ENCODE measurements at places on chromosomes 4 and X.
A peak's percentile ranks its signal among the peaks of the same experiment; 100 is the strongest.

DNA sequence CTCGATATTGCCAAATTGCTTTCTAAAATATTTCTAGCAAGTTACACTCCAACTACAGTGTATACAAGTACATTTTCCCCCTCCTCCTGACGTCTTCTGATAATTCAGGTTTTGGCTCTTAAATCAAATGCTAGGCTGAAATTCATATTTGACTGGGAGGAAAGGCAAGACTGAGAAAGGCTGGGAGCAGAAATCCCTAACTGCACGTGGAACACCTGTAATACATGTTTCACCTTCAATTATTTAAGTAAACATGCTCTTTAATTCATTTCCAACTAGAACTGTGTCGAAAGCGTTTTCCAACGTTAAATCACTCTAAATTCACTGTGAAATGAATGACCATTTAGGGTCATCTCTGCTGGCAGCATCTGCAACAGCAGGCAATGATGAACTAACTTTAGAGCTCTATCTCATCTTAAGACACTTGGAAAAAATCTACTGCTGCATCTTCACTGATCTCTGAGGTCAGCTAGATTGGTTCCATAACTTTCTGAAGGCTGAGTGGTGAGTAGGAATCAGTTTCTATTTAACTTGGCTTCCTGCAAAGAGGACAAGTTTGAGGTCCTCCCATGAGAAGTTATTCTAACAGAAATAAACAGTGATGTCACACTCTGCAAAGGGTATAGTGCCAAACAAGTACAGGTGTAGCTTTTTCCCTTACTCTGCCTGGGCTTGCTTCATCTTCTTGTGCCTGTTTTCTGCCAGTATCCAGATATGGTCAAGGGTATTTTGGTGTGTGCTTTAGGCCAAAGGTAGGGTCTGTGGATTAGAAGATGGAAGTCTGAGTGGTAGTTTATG lies 144.3 kb upstream of the PAK3 start:
- DNase-seq = no peak

DNA sequence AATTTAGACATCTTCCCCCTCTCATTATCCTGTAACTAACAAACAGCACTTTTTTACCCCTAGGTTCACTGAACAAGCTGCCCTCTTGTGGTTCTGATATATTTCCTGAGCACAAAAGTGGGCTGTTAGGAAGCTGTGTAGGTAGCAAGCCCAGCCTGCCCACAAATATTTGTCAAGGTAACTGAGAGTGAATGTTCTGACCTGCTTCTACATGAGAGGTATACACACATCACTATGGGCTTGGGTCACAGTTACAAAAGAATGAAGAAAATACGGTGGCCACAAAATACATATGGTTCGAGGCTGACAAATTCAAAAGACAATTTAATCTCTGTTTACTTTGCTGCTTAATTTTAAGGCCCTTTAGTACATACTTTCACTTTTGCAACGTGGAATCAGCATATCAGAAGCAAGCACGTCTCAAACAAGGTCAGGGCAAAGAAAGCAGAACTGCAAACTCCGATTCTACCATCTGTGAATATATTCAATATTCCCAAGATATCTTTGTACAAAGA lies 78.7 kb downstream of the RBM47 start:
- peak; percentile 41 for DNase-seq

GRCh38 chrX:151773434-151773833 lies 38.9 kb downstream of the CNGA2 start:
- DNase-seq = no peak

DNA sequence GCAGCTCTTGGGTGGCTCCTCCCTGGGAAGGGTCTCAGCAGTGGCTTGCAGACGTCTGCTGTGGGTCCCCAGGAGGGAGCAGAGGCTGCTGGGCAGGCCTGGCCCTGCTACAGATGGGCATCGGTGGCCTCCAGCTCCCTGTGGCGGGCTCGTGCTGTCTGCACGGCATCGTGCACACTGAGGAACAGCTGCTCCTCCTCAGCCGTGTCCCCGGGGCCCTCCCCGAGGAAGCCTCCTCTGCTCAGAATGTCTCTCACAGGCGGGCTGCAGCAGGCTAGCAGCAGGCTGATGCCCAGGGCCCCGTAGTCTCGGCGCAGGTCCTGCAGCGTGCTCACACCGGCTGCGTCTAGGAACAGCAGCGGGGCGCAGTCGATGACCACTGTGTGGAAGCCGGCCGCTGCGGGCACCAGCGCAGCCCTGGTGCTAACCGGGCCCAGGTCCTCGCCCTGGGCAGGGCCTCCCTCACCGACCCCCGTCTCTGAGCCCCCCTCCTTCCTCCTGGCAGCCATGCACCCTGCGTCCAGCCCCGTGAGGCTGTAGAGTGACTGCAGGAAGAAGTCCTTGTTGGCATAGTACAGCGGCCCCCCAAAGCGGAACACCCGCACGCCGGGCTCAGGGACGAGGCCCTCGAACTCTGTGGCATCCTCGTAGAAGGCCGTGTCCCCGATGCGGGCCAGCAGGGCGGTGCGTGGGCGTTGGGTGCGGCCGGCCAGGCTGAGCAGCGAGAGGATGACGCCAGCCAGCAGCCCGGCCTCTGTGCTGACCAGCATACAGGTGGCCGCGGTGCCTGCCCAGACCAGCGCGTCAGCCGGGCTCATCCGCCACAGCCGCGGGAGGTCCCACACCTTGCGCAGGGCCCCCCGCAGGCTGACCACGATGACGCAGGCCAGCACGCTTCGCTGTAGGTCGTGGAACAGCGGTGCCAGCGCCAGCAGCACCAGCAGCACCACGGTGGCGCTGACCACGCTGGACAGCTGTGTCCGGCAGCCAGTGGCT lies 2.2 kb downstream of the IDUA start:
- no peak for DNase-seq

DNA sequence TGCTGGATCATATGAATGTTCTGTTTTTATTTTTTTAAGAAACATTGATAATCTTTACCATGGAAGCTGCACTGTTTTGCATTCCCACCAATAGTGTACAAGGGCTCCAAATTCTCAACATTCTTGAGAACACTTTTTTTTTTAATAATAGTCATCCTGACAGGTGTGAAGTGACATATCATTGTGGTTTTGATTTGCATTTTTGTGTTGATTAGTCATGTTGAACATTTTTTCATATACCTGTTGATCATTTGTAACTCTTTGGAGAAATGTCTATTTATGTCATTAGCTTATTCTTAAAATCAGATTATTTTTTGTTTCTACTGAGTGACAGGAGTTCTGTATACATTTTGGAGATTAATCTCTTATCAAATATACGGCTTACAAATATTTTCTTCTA lies 408.5 kb downstream of the GLUD2 start:
- DNase-seq = no peak
